Upper lobe of right lung (tissue), 1 donor: ENCODE measurements at places on chromosomes 3 and 15. TPM values are rescaled to one million over a fixed set of nuclear protein-coding genes. Genes with fewer than 3 reads are reported as not detected.

CCDC54 gene
- not detected for total RNA-seq

CFAP100 gene
- total RNA-seq, result not detected

DNA sequence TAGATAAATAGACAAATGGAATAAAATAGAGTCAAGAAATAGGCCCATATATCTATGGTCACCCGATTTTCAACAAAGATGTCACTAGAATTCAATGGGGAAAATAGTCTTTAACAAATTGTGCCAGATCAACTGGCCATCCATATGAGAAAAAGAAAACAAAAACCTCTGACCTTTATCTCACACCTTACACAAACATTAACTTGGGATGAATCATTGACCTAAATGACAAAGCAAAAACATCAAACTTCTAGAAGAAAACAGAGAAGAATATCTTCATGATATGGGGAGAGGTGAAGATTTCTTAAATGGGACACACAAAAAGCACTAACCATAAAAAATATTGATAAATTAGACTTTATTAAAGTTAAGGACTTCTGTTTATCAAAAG, 31.9 kb downstream of the ITGA11 start:
- no peak for DNase-seq
- no peak overlapping the region for H3K27ac ChIP-seq
- H3K27me3 ChIP-seq, result no peaks in the 10 kb centered on the region

GRCh38 chr3:177646749-177647148, 449.5 kb upstream of the TBL1XR1 start:
- no peaks in the 10 kb centered on the region for H3K36me3 ChIP-seq
- DNase-seq, result no peak
- H3K4me3 ChIP-seq, result no peak overlapping the region

DNA sequence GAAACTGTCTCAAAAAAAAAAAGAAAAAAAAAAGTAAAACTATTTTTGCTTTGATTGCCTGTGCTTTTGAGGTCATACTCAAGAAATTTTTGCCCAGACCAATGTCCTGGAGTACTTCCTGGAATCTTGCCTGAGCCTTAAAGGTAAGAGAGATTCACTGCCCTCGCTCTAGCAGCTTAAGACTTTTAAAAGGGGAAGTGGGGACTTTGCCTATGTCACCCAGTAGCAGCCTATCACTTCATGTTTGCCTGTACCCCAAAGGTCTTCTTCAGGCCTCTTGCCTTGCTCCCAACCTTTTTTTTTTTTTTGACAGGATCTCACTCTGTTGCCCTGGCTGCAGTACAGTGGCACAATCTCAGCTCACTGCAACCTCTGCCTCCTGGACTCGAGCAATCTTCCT, 18.9 kb upstream of the GOLGB1 start:
- H3K27ac ChIP-seq, result no peak overlapping the region
- H3K4me1 ChIP-seq, result no peaks in the 10 kb centered on the region
- peaks cover 29% of the 10 kb centered on the region for H3K36me3 ChIP-seq

DNA sequence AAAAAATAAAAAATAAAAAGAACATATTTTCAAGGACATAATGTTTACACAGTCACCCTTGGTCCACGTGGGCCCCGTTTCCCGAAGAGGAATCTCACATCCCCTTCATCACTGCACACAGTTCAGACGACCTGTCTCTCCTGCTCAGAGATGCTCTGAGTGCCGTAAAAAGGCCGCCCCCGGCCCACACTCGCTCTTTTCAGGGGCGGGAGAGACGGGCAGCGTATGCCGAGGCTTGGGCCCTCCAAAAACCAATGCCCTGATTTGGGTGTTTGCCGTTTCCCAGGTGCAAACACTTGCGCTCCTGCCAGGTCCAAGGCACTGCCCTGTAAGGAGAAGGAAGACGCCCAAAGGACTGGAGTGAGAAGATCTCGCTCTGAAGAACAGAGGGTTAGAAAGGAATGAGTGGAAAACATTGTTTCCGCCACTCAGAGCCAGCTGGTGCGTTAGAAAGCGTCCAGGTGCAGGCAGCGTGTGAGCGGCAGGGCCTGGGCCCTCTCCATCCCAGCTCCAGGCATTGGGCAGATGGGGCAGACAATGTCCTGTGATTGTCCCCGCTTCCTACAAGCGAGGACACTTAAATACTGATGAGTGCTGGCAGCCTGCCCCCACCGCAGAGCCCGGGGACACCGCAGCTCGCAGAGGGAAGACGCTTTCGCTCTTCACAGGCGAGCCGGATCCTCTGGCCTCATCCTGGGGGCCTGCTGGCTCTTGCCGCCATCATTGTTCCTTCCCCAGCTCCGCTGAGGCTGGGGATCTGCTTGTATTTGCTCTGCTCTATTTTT, 53.2 kb downstream of the NIPA2 start:
- no peaks in the 10 kb centered on the region for H3K4me1 ChIP-seq
- no peak overlapping the region for H3K4me3 ChIP-seq
- no peak for DNase-seq
- peaks cover 56% of the 10 kb centered on the region for H3K36me3 ChIP-seq
- no peak overlapping the region for H3K27ac ChIP-seq

DNA sequence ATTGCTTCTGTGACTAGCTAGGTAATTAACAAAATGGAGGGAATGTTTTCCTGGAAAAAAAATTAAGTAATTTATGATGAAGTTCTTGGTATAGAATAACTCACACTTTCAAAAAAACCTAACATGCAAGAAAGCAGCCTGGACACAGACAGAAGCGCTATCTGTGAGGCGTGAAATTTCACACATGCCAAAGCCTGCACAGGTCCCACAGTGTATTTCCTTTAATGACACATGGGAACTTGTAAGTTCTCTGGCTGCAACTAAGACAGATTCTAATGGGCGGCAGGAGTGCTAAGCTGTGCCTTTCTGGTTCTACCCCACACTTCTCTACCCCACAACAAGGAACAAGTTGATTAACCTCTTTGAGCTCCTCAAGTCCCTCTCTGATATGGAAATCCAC, 84.9 kb upstream of the NEO1 start:
- no peaks in the 10 kb centered on the region for H3K27me3 ChIP-seq
- no peak overlapping the region for H3K4me3 ChIP-seq
- H3K4me1 ChIP-seq, result no peaks in the 10 kb centered on the region
- H3K27ac ChIP-seq, result no peak overlapping the region
- no peak for DNase-seq

UACA gene
- total RNA-seq, result 39.9 TPM

CDV3 gene
- total RNA-seq, result 184 TPM

C3orf85 gene
- total RNA-seq, result not detected

RHCG gene
- total RNA-seq, result not detected

NANOGP8 gene
- total RNA-seq, result not detected

IRAK2 gene
- total RNA-seq, result 5.2 TPM

RMDN3 gene
- total RNA-seq, result 77.1 TPM

TMEM40 gene
- total RNA-seq, result not detected
